ENCODE measurements at places on chromosomes 2 and 18.

- no peak for DNase-seq
Observed at GRCh38 chr2:173458991-173459780, 104.5 kb downstream of the CDCA7 start.

DNA sequence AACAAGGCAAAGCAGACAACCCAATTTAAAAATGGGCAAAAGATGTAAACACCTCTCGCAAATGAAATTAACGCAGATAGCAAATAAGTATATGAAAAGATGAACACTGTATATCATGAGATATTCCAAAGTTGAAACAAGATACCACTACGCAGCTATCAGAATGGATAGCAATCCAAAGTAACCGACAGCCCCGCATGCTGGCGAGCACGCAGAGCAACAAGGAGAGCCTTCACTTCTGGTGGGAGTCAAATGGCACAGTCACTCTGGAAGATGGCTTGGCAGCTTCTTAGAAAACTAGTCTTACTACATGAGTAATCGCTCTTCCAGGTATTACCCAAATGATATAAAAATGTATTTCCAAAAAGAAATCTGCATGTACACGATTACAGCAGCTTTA, 1.4 kb downstream of the NDUFA10 start:
- DNase-seq: no peak

DNA sequence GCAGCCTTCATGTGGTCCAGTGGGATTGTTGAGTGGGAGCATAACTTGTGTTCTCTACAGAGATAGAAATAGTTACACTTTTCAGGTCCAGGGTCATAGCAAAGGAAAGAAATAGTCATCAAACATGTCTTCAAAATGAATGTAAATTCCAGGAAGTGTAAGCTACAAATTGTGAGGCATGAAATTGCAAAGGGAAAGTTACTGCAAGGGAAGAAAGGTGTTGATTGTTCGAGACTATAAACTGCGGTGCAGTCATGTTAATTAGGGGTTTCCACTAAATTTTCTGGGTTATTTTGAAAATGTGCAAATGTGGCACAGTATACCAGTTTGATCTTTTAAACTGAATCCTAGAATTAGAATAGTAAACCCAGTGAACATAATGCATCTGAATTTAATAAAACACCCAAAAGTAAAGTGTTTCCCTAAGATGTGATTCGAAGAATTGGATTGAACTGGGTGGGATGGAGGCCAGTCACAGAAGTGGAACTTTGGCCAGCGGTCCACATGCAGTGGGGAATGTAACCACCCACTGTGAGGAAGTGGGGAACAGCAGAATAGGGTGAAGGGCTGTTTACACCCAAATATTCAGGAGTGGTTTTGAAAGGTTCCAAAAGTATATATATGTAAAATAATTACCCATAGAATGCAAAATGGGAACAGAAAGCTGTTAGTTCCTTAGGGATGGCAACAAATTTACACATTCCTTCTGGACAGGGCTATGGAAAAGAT, 126.5 kb upstream of the CCDC68 start:
- DNase-seq: peak; percentile 21

DNA sequence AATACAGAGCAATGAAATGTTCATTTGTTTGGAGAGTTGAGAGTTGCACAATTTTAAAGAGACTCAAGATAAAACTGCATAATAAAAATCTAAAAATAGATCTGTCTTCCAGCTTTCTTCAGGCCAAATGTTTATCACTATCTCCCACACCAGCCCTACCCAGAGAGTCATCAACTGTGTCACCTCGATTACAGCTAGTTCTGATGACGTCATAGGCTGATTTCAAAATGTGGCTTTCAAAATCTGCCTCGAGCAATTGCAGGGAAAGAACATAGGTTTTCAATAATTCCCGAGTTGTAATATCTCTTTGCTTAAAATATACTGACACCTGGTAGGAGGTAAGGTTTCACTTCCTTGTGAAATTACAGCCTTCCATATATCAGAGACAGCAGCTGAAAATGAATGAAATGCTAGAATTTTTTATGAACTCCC, 677.6 kb upstream of the ID2 start:
- no peak for DNase-seq

DNA sequence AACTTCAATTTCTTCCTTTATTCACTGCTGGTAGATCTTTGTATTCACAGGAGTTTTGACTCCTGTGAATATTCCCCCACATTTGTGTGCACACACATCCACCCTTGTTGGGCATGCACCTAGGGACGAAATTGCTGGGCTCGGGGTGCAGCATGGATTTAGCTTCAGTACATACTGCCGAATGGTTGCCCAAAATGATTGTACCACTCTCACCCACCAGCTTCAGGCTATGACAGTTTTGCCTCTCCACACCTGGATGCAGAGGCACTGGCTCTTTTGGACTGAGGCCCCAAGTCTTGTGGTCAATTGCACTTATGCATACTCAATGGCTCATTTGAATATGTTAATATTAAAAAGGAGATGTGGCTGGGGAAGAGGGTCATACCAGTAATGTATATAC, 65.1 kb upstream of the ODC1 start:
- no peak for DNase-seq
